Activated CD8-positive, alpha-beta memory T cell treated with anti-CD3 and anti-CD28 coated beads for 24 hours (primary cell): ENCODE measurements at places on chromosomes 7 and 10.

DNA sequence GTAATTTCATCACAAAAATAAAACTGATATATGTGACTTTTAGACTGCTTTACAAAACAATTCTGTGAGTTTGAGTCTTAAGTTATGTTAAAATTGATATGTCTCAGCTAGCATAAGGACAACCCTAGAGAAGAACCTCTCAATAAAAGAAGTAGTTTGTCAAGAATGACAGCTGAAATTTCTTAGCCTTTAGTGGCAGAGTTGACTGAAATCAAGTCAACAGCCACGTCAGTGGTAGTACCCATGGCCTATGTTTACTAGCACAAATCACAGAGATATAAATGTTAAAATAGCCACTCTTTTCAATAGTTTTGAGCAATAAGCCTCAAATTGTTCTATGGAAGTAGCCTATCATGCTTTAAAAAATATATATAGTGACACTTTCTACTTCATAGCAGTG, 138.9 kb upstream of the FERD3L start:
- DNase-seq = no peak

- no peak for DNase-seq
These were observed 116.1 kb downstream of the HIBADH start for GRCh38 chr7:27546610-27547009.

DNA sequence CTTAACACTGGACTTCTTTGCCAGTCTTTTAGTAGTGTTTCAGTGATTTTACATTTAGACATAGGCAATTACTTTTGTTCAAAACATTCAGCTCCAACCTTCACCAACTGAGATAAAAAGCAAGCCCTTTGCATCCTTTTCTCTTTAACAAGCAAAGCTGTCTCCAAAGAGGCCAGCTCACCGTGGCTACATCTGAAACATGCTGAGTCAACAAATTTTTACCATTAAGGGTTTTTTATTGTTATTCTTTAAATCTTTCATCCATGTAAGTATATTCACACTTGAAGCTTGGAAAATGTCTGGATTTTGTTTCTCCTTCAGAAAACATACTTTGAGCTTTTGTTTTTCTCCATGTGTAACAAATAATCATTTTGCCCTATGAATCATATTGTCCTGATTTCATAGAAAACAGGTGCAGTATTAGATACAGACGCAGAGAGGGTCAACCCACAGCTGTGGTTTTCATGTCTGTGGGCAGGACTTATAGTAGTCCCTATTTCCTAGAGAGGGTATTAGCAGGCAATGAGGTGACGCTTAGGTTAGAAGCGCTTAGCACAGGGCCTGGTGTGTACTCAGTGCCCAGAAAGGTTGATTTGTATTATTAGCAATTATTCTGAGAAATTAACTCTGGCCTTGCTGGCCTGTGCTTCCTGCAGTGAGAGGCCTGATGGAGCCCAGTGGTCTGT, 99.5 kb downstream of the MKI67 start:
- no peak for DNase-seq

- DNase-seq = peak; percentile 50
These were observed 2.8 kb downstream of the GPR15LG start for GRCh38 chr10:84176351-84176750.

- no peak for DNase-seq
These were observed 140.4 kb upstream of the AUTS2 start for GRCh38 chr7:69457595-69458504.

DNA sequence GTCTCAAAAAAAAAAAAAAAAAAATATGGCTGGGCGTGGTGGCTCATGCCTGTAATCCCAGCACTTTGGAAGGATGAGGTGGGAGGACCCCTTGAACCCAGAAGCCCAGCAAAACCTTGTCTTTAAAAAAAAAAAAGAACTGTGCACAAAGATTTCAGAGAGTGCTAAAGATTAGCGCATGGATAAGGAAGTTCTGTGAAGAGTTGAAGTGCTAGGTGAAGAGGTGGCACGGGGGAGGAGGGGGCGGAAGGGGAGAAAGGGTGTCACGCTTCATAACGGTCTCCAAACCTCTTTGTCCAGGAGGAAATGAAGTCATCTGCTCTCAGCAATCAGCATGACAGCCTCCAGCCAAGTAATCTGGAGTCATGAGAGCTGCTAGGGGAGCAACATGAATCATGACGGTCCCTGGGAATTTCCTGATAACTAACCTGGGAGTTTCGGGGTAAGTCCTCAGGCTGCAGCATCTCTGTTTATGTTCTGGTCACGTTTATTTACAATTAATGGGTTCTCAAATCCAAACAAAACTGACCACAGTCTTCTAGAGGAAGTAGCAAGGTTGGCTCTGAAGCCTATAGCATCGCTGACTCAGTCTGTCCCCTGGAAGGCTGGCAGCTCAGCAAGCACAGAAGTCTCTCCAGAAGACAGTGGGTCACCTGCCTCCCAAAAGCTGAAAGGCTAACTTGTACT, 1.9 kb upstream of the PLAU start:
- DNase-seq = peak; percentile 72

DNA sequence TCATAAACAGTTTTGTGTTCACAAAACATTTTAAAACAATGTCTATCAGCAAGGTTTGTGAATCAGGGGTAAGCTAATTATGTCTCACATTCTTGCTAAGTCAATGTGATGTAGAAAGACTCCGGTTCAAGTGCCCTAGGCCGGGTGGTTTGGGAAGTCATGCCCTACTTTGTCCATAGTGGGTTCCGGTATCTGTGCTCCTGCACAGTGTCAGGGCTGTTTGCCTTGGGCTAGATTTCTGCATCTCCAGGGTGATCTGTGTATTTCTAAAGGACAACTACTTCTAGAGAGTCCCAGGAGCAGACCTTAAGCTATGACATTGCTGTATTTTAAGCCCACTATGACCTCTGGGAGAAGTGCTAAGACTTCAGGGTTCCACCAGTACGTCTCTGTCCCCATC, 504.1 kb downstream of the PLXNA4 start:
- DNase-seq = no peak

DNA sequence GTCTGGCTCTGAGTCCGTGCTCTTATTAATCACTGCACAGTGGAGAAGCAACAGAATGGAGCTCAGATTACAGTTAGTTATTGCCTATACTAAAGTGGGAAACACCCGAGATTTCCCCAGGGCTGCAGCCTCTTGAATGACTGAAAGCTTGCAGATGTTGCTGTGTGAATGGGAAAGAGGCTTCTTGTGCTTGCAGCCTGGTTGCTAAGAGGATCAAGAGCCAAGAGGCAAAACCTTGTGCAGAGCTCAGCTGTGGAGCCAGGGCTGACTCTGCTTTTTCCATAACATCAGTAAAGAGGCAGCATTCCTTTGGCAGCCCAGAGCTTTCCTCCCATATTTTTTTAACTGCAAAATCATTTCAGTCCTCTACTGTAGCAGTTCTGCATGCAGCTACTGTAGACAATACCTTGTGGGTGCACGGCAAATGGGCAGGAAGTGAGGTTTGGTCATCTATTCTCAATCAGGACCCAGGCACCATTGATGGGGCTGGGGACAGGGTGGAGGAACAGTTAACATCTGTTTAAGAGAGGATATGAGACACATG, 86.5 kb downstream of the RALA start:
- no peak for DNase-seq

GRCh38 chr10:60524541-60524940, 134.9 kb upstream of the ANK3 start:
- no peak for DNase-seq

DNA sequence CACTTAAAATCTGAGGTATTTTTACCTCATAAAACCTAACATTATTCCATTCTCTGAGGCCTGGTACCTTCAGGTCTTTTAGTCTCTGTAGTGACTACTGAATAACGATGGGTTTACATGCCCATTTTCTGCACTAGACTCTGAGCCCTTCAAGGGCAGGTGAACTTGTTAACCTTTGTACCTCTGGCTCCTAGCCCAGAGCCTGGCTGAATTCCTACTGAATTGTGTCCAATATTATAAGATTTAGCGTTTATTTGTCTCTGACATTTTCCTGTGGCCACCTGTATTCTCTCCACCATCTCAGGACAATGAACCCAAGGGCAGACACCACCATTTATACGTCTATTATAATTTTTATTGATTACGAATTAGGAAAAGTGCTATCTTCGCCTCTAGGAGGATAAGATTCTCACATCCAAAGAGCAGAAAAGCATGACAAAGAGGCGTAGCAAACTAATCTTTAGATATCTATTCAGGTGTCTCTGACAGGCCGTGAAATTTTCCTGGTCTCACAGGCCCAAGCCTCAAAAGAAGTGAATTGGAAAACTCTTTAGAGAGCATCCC, 27.9 kb upstream of the HNRNPH3 start:
- DNase-seq = no peak

- no peak for DNase-seq
These were observed 41.7 kb upstream of the NRF1 start for GRCh38 chr7:129569811-129570215.

GRCh38 chr10:132065491-132066105, at the start of gene JAKMIP3:
Gene JAKMIP3, plus strand, starts transcription at chr10:132065946. Its CDS starts 38,863 bp downstream, at chr10:132104809.
- peak; percentile 53 for DNase-seq

- DNase-seq = no peak
These were observed 513.4 kb upstream of the GHITM start for GRCh38 chr10:83625831-83626360.

- DNase-seq = no peak
These were observed 14.6 kb upstream of the MLXIPL start for GRCh38 chr7:73638911-73639310.

- no peak for DNase-seq
These were observed 85.3 kb downstream of the VOPP1 start for GRCh38 chr7:55486991-55487390.

- no peak for DNase-seq
These were observed 23.7 kb upstream of the TRIM24 start for GRCh38 chr7:138436388-138436787.

GRCh38 chr10:73263693-73264347, 11.4 kb upstream of the MRPS16 start:
- DNase-seq = no peak

DNA sequence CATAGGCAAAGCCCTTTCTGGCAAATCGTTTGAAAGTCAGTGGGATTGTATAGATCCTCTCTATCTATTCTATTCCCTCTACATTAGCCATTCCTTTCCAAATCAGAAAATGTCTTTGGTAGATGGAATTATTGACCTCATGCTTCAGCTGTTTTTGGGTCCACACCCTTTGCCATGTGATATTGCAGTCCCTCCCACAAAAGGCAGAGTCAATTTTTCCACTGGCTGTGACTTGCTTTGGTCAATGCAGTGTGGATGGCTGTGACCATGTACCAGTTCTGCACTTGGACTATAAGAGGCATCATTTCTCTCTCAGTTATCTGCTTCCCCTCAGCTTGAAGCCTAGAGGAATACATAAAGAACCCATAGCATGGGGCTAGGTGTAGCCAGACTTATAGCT, 332.9 kb downstream of the PTEN start:
- no peak for DNase-seq

DNA sequence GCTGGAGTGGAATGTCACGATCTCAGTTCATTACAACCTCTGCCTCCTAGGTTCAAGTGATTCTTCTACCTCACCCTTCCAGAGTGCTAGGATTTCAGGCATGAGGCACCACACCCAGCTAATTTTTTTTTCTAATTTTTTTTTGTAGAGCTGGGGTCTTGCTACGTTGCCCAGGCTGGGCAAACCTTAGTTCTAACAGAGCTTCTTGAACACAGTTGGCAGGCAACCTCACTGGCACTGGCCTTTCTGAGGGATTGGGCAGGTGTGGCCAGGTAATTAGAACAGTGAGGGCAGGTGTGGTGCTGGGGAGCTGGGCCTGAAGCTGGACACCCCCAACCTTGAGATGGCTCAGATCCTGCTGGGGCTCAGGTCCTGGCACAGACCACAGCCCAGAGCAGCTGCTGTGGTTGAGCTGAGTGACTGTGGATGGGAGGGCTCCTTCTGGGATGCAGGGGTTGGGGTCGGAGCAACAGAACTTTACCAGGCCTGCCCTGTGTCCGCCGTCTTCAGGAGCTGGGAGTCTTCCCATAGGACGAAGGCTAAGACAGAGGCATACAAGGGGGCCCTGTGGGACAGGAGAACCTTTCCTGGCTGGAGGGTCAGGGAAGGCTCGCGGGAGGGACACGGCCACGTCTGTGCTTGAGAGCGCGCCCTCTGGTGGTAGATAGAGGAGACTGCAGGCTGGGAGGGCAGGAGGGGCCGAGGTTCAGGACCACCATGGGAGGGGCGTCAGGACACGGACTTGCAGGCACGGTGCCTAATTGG, 48.2 kb downstream of the COL26A1 start:
- DNase-seq = peak; percentile 77

DNA sequence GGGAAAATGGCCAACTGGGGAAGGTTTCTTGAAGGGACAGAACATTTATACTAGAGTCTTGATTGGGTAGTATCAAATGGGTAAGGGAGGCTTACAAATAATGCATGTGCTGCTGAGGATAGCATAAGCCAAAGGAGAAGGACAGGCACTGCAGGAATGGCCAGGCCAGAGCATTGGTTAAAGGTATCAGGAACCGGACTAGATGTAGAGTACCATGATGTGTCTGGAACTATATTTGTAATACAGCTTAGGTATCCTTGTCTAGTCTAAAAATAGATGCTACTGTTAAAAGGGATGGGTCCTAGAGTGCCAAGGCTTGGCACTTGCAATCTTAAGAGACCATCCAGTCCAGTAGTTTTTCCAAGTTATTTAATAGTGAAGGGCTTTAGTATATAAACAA, 20.3 kb downstream of the TMEM243 start:
- no peak for DNase-seq

DNA sequence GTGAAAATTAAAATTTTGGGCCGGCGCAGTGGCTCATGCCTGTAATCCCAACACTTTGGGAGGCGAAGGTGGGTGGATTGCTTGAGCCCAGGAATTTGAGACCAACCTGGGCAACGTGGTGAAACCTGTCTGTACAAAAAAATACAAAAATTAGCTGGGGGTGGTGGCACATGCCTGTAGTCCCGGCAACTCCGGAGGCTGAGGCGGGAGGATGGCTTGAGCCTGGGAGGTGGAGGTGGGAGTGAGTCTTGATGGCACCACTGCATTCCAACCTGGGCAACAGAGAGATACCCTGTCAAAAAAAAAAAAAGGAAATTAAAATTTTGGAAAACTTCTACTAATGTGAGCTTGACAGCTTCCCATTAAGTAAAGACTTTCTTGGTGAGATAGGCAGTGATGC, 3.1 kb downstream of the SRRT start:
- no peak for DNase-seq

GRCh38 chr7:82167558-82168314, 275.8 kb downstream of the CACNA2D1 start:
- no peak for DNase-seq

- peak; percentile 63 for DNase-seq
These were observed 54.7 kb upstream of the AFAP1L2 start for GRCh38 chr10:114458955-114459354.

DNA sequence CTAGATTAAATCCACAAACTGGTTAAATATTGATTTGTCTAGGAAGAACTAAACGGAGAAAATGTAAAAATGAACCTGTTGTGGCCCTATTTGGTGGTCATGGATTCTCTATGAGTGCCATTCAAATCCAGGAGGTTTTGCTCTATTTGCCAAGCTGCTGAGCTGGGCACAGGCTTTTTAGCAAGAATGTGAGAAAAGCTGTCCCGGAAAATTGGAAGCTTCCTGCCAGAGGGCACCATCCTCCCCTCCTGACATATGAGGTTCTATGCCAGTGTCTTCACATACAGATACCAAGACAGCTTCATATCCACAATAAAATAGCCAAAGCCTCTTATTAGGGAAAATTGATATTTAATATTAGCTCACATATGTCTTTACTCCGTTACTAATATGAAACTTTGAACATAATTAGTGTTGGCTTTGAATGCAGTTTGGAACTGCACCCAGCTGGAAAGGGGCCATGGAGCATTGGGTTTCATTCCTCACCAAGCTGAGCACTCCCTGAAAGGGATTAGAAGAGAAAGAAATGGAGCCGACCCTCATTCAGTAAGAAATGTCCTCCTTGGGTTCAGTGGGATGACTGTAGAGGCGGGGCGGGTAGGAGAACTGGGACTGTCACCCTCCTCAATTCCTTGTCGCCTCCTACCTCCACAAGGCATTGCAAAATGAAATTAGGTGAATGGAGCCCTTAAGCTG, 47.8 kb downstream of the NRCAM start:
- no peak for DNase-seq
